ENCODE measurements at places on chromosomes 7 and 10. TPM values are rescaled to one million over a fixed set of nuclear protein-coding genes. Genes with fewer than 3 reads are reported as not detected.

GRCh38 chr10:24463611-24464426, 254.9 kb downstream of the KIAA1217 start:
- H3K36me3 ChIP-seq: no peaks in the 10 kb centered on the region
- no peaks in the 10 kb centered on the region for H3K27me3 ChIP-seq
- no peaks in the 10 kb centered on the region for H3K4me1 ChIP-seq
- no peak overlapping the region for H3K4me3 ChIP-seq

DNA sequence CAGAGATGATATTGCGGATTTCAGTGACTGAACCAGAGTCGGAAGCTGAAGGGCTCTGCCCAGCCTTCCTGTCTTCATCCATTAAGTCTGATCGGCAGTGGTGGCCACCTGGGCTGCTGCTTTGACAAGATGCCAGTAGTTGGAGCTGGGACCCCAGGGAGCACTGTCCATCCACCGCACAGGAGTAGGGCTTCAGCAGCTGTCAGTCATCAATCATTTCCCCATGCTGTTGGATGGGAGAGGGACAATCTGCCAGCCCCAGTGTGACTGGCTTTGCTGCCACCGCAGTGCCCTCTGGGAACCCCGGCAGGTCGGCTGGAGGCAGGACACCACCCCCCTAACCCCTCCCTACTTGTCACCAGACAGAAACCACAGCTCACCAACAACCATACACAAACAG, 23.0 kb upstream of the GPR146 start:
- peaks cover 3% of the 10 kb centered on the region for H3K4me1 ChIP-seq
- H3K27me3 ChIP-seq: no peaks in the 10 kb centered on the region
- H3K27ac ChIP-seq: no peak overlapping the region
- H3K4me3 ChIP-seq: no peak overlapping the region
- H3K36me3 ChIP-seq: peaks cover 15% of the 10 kb centered on the region

GRCh38 chr7:112779667-112780066, 10.5 kb downstream of the TMEM168 start:
- DNase-seq: no peak
- peaks cover 8% of the 10 kb centered on the region for H3K4me1 ChIP-seq
- no peak overlapping the region for H3K4me3 ChIP-seq
- no peak overlapping the region for H3K27ac ChIP-seq
- H3K27me3 ChIP-seq: no peaks in the 10 kb centered on the region

DNA sequence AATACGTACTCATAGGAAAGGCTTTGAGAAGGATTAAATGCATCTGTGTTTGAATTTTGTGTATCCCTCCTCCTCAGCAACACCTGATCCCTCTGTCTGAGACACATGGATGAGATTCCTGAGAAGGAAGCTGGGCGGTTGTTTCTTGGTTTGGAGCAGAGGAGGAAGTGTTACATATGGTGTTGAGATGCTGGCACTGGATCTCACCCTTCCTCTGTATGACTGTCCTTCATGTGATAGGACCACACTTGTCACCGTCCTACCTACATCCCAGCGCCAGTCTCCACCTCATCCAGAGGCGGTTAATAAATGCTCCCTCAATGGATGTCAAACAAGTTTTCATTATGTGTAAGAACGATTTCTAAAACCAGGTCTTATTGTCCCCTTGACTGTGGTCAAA, 49.4 kb upstream of the KLF6 start:
- no peak overlapping the region for H3K4me3 ChIP-seq
- no peak overlapping the region for H3K27ac ChIP-seq

- H3K27me3 ChIP-seq: peaks cover 33% of the 10 kb centered on the region
- no peaks in the 10 kb centered on the region for H3K36me3 ChIP-seq
- H3K27ac ChIP-seq: no peak overlapping the region
- H3K4me3 ChIP-seq: no peak overlapping the region
- H3K4me1 ChIP-seq: peaks cover 2% of the 10 kb centered on the region
Observed at GRCh38 chr7:55097100-55097499, 78.3 kb downstream of the EGFR start.

GRCh38 chr7:54811041-54811845, 52.2 kb upstream of the SEC61G start:
- no peak for DNase-seq
- H3K36me3 ChIP-seq: no peaks in the 10 kb centered on the region
- H3K27me3 ChIP-seq: no peaks in the 10 kb centered on the region
- peaks cover 7% of the 10 kb centered on the region for H3K4me1 ChIP-seq
- no peak overlapping the region for H3K27ac ChIP-seq
- no peak overlapping the region for H3K4me3 ChIP-seq

DNA sequence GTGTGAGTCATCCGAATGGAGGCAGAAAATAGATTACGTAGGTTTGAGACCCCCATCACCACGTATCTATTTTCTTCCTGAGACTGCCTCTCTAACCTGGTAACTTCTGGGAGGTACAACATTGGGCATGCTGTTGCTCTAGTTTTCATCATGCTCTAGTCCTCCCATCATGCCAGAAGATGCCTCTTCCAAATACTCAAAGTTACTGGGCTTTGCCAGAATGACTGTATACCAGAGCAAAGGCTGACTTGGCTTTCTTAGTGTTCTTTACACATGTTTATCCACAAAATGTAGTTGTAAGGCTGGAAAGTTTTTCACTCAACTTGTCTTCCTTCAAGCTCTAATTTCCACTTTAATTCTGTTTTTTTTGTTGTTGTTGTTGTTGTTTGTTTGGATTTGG, 370.5 kb downstream of the MDFIC start:
- H3K27me3 ChIP-seq: no peaks in the 10 kb centered on the region
- no peak overlapping the region for H3K4me3 ChIP-seq

- DNase-seq: no peak
- no peak overlapping the region for H3K27ac ChIP-seq
- H3K4me3 ChIP-seq: no peak overlapping the region
- peaks cover 4% of the 10 kb centered on the region for H3K4me1 ChIP-seq
Observed at GRCh38 chr10:99395750-99396445, 34.5 kb downstream of the GOT1 start.

GRCh38 chr10:77863446-77863845, 63.1 kb downstream of the DLG5 start:
- peaks cover 3% of the 10 kb centered on the region for H3K36me3 ChIP-seq
- H3K27me3 ChIP-seq: no peaks in the 10 kb centered on the region
- DNase-seq: no peak
- no peak overlapping the region for H3K4me3 ChIP-seq

GRCh38 chr7:137337902-137338301, 5.6 kb downstream of the PTN start:
- H3K4me3 ChIP-seq: peak overlapping the region; percentile 29
- peaks cover 57% of the 10 kb centered on the region for H3K4me1 ChIP-seq
- no peak overlapping the region for H3K27ac ChIP-seq
- no peak for DNase-seq

- DNase-seq: no peak
- H3K4me1 ChIP-seq: no peaks in the 10 kb centered on the region
- H3K4me3 ChIP-seq: no peak overlapping the region
- no peaks in the 10 kb centered on the region for H3K36me3 ChIP-seq
Observed at GRCh38 chr7:76071316-76072242, 23.7 kb downstream of the MDH2 start.

GRCh38 chr7:29229066-29229465, 34.5 kb downstream of the CHN2 start:
- no peaks in the 10 kb centered on the region for H3K36me3 ChIP-seq
- H3K4me3 ChIP-seq: no peak overlapping the region
- H3K4me1 ChIP-seq: peaks cover 15% of the 10 kb centered on the region
- no peak overlapping the region for H3K27ac ChIP-seq
- no peaks in the 10 kb centered on the region for H3K27me3 ChIP-seq

GRCh38 chr10:133476641-133476990, 22.9 kb downstream of the SCART1 start:
- H3K4me3 ChIP-seq: no peak overlapping the region
- no peak overlapping the region for H3K27ac ChIP-seq
- DNase-seq: no peak
- peaks cover 2% of the 10 kb centered on the region for H3K27me3 ChIP-seq

- H3K27me3 ChIP-seq: no peaks in the 10 kb centered on the region
- H3K4me3 ChIP-seq: no peak overlapping the region
- peaks cover 27% of the 10 kb centered on the region for H3K4me1 ChIP-seq
- peak overlapping the region; percentile 66 for H3K27ac ChIP-seq
- H3K36me3 ChIP-seq: peaks cover 15% of the 10 kb centered on the region
Observed at GRCh38 chr7:50629238-50629901, 64.2 kb upstream of the DDC start.

DNA sequence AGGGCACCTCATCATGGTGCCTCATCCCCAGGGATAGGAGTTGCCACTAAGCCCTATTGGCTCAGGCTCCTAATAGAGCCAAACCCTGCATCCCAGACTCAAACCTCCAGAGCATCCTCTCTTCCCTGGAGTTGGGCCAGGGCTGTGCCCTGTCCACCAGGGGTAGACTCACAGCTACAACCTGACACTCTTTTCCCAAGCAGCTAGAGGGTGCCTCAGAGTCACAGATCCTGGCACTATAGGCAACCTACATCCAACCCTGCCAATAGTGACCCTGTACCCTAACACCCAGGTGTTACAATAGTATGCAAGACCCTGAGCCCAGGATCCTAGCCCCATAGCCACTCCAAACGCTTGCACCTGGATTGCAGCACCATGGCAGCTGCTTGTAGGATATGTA, 64.0 kb upstream of the PLA2G12B start:
- peaks cover 28% of the 10 kb centered on the region for H3K36me3 ChIP-seq
- H3K4me1 ChIP-seq: peaks cover 5% of the 10 kb centered on the region
- no peaks in the 10 kb centered on the region for H3K27me3 ChIP-seq

GRCh38 chr7:78022165-78022564, 223.6 kb downstream of the PHTF2 start:
- H3K27ac ChIP-seq: no peak overlapping the region
- H3K36me3 ChIP-seq: no peaks in the 10 kb centered on the region

DNA sequence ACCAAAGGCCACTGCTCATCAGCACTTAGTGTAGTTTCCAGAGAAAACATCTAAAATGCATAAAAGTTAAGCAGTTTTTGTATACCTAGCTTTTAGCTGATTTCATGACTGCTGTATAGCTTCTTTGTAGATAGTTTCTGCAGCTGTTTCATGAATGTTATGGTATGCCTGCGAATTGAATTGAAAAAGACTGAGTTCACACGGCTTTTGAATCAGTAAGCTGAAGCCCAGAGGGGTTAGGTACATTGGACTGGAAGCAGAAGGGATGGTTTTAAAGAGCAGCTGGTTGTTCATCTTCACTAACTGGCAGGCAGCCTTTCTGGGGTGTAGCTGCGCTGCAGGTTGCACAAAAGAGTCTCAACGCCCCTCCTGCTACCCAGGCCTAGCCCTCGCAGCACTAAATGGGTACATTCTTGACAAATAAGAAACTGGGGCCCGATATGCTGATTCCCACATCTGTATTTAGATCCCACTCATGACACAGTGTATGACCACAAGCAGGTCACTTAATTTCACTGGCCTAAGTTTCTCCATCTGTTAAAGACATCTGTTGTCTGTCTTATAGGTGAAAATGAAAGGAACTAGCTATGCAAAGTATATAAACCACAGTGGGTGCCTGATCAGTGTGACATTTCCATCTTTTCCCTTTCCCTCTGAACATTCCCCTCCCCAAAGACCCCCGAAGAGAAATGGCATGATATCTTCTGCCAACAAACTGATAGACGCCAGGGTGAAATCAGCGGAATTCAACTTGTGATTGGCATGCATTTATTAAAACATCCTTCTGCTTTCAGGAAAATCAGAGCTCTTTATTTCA, 85.9 kb upstream of the AGBL3 start:
- H3K27me3 ChIP-seq: no peaks in the 10 kb centered on the region
- H3K27ac ChIP-seq: no peak overlapping the region
- DNase-seq: no peak
- peaks cover 20% of the 10 kb centered on the region for H3K36me3 ChIP-seq

DNA sequence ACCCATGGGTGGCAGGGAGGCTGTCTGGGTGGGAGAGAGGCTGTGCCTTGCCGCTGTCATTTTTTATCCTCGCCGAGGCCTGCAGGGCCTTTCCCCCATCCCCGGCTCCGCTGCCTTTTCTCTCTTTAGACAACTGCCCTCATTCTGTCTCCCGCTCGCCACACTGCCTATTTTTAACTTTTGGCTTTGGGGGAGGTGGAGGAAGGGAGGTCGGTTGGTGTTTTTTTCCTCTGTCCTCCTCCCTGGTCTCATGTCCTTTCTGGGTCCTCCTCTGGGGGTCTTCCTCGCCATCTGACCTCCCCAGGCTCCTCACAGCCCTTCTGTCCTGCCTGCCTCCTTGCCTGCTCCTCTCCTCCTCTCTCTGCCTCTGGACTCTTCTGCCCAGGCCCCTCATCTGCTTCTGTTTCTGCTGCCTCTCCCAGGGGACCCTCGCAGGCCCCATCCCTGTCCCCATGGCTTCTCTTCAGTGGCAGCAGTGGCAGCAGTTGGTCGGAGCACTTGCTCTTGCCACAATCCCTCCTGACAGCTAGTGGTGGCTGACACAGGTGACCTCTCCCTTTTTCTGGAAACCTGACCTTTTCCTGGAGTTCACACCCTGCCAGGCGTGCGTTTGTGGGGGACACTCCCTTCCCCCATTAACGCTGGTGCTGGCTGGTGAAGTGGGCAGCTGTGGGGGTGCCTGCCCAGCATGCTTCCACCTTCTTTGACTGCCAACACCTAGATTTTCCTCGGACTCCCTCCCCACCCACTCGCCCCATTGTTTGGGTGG, 19.5 kb upstream of the PCBD1 start:
- no peak for DNase-seq
- no peaks in the 10 kb centered on the region for H3K36me3 ChIP-seq
- H3K27me3 ChIP-seq: no peaks in the 10 kb centered on the region
- peaks cover 6% of the 10 kb centered on the region for H3K4me1 ChIP-seq

GRCh38 chr10:80108576-80109239, 23.8 kb upstream of the PLAC9 start:
- no peak for DNase-seq
- no peak overlapping the region for H3K4me3 ChIP-seq
- no peaks in the 10 kb centered on the region for H3K27me3 ChIP-seq
- peaks cover 12% of the 10 kb centered on the region for H3K4me1 ChIP-seq
- H3K36me3 ChIP-seq: peaks cover 21% of the 10 kb centered on the region

- H3K27ac ChIP-seq: peak within 1 kb of the TSS; percentile 3
- peak; percentile 77 for DNase-seq
- H3K4me3 ChIP-seq: peak within 1 kb of the TSS; percentile 95
Observed at GRCh38 chr10:87504640-87505365, at the start of gene MINPP1. TSS of gene MINPP1 (plus strand) at chr10:87504893. CDS start at chr10:87504916, 23 bp downstream.

DNA sequence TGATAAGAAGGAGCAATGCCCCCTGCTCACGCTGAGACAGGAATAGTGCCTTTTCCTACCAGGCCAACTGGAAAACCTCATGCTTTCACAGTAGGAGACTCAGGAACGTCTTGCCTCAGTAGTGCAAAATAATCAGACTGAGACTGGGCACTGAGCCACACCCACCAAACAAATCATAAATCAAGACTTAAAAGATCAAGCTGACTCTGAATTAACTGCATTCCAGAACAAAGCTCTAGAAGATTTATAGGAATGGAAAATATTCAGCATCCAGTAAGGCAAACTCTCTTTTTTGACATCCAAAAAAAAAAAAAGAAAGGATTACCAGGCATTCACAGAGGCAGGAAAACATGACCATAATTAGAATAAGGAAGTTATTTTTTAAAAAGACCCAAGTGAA, 30.5 kb upstream of the SLC18A3 start:
- H3K4me1 ChIP-seq: no peaks in the 10 kb centered on the region
- no peak for DNase-seq
- no peak overlapping the region for H3K4me3 ChIP-seq
- peaks cover 3% of the 10 kb centered on the region for H3K36me3 ChIP-seq
- H3K27ac ChIP-seq: no peak overlapping the region

The LYZL1 gene
- not detected for total RNA-seq

The EXOSC1 gene
- 41.8 TPM for total RNA-seq

The ASIC3 gene
- 6.0 TPM for total RNA-seq

The PAPOLB gene
- 0.23 TPM for total RNA-seq

The PRLHR gene
- not detected for total RNA-seq

The CNTNAP2 gene
- 12.9 TPM for total RNA-seq

The SEC31B gene
- 18.7 TPM for total RNA-seq

The NEUROG3 gene
- 0.43 TPM for total RNA-seq

The ELFN1 gene
- 8.5 TPM for total RNA-seq

The CCDC3 gene
- 6.4 TPM for total RNA-seq

The PAX2 gene
- total RNA-seq: 1.0 TPM

The LRIT2 gene
- not detected for total RNA-seq

The DPP6 gene
- 2.2 TPM for total RNA-seq
